ENCODE measurements at places on chromosomes 6 and 20. TPM values are rescaled to one million over a fixed set of nuclear protein-coding genes. Genes with fewer than 3 reads are reported as not detected.

The RSPH4A gene
- 1.2 TPM for total RNA-seq

The PRDM13 gene
- total RNA-seq, result not detected

The UQCC2 gene
- 22.4 TPM for total RNA-seq

The DYNLT1 gene
- 79.5 TPM for total RNA-seq

The SLPI gene
- 32.0 TPM for total RNA-seq

The DNAH8 gene
- total RNA-seq, result 0.13 TPM

The SSTR4 gene
- not detected for total RNA-seq

DNA sequence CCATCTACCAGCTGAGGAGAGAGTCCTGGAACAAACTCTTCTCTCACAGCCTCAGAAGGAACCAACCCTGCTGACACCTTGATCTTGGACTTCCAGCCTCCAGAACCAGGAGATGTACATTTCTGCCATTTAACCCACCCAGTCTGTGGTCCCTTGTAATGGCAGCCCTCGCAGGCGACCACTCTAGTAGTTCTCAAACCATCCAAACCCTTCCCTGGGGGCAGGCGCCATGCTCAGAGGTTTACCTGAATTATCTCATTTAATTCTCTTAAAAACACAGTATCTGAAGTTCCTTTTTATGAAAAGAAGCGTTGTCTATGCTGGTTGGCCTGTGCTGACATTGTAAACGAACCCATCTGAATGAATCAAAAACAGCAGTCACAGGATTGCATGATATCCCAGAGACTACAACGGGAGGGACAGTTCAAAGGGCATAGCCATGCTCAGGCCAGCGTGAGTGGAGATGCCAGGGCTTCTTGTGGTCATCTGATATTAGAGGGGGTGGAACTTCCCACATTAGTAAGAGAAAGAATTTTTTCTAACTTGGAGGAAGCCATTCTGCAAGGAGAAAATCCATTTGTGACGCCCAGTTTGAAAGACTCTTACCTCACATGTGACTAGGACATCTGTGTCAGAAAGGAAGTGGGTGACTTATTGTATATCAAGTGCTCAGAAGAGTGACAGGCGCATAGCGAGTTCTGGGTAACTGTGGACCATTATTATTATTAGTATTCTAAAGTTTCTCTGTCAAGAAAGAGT lies 17.2 kb upstream of the TAGAP start:
- no peak for DNase-seq

GRCh38 chr6:148461986-148462577 lies 119.4 kb downstream of the SASH1 start:
- DNase-seq, result no peak

DNA sequence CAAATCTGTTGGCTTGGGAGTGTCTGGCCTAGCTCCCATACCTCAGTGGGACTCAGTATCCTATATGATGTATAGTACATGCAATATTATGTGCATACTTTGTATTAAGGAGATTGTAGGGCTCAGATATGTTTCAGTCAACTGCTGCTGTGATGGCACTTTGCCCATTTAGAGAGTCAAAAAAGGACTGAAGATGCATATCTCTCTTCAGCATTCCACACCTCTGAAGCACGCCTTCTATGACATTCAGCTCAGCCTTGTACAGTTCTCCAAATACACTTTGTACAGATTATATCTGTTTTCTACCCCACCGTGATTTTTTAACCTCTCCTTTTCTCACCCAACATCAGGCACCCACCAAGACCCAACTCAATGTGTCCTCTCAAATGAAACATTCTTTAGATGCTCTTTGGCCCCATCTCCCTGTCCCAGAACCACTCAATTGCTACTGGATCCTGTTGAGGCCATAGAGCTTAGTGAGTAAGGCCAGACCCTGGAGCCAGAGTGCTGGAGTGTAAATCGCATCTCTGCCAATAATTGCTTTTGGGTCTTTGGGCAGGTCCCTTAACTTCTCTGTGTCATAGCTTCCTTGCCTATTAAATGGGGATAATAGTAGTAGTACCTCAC lies 15.6 kb downstream of the ENPP1 start:
- DNase-seq, result no peak

DNA sequence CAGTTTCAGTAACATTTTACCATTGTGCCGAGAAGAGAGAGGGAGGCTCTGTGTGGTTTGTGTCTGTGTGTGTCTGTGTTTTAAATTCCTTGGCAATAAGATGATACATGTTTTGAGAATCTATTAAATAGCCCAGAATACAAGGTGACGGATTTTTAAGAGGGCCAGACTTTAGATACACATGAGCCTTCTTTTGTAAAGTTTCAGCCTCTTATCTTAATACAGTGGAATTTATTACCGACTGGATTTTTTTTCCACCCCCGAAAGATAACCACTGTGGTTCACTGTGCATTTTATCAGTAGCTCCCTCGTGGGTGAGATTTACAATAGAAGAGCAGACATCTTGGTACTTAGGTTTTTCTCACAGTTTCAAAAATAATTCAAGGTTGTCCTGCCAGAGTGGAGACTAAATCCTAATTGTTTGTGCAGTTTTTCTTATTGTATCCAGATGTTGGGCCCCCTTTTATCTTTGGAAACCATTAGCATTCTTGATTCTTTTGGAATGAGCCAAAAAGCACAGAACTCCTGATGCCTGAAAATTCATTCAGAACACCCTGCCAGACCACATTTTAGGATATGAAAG lies 49.9 kb downstream of the STK4 start:
- DNase-seq, result no peak

- DNase-seq, result peak; percentile 25
Measured at GRCh38 chr20:4060856-4061695, 45.7 kb upstream of the RNF24 start.

DNA sequence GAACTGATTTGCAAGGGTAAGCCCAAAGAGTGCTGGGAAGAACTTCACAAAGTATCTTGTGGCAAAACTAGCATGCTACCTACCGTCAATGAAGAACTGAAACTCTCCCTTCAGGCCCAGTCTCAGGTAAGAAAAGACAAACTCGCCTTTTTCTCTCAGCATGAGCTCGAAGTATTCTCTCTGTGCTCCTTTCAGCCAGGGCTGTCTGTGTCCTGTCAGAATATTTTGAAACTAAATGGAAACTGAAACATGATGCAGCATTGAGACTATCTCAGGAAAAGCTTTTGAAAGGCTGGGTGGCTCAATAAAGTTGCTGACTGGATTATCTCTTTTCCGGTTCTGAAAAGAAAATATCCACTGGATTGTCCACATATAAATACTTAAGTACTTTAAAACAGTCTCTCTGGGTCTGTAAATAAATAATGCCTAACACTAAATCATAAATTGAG lies 696 bp downstream of the CALHM5 start:
- DNase-seq, result no peak

DNA sequence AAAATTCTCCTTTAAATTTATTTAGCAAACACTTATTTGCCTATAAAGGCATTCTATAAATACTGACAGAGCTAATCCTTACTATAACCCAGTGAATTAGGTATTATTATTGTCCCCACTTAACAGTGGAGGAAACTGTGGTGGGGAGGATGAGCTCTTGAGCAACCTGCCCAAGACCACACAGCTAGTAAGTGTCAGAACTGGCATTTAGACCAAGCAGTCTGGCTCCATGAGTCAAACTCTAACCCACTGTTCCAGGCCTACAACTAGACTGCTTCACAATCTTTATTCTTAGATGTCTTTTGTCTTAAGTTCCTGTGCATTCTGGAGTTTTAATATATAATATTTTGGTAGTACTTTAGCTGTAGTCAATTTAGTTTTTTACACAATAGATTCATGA lies 530.8 kb downstream of the BCKDHB start:
- no peak for DNase-seq

GRCh38 chr20:54481442-54481841 lies 6.0 kb downstream of the DOK5 start:
- DNase-seq, result no peak

DNA sequence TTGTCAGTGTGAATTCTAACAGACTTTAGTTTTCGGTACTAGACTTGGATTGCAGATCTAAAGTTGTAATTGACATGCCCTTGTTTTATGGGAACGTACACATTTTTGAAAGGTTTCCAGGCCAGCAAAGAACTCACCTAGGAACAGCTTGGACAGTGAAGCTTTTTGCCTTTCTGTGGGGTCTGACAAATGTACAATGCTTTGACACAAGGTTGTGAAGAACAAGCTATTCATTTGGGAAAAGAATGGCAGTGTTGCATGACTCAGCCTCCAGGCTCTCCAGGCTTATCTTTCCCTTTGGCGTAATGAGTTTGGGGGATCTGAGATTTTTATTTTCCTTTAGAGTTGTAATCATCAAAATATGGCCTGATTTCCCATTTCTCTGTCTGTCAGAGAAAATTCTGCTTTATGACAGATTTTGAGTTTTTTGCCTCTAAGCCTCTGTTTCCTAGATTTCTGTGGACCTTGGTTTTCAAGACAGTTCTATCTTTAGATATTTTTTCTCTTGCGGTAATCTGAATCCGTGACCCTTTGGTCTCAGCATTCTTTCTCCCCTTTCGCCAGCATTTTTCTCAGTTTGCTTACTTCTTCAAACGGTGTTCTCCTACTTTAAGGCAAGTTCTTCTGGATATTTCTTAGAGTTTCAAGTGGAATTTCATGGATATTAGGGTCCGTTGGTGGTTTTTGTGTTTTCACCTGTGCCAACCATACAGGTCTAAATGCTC lies 221.0 kb downstream of the ADGB start:
- DNase-seq, result no peak

DNA sequence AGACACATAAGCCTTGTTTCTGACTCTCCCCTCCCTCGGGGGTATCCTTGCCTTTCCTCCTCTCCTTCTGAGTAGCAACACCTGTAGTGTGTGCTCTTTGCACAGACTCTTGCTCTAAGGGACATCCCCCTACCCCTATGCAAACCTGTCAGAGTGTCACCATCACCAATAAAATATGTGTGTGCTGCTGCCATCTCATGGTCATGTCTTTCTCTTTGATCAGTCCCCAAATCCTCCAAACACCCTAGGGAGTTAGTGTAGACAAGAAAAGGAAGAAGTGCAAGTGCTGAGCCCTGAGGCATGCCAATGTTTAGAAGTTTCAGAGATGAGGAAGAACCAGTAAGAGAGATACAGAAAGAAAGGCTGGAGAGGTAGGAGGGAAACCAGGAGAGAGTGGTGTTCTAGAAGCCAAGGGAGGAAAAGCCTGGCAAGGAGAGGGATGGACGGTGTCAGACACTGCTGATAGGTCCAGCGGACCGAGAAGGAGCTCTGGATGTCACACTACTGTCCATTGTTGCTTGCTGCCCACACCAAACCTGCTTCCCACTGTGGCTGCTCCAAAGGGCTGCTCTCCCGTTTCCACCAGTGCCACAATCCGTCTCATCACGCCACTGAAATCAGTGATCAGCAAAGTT lies 16.4 kb downstream of the TRMT6 start:
- DNase-seq, result no peak

GRCh38 chr6:142361779-142362750 lies 60.3 kb downstream of the ADGRG6 start:
- no peak for DNase-seq

- no peak for DNase-seq
Measured at GRCh38 chr20:32391003-32391402, 32.9 kb downstream of the ASXL1 start.

GRCh38 chr6:99522531-99522930 lies 7.3 kb upstream of the USP45 start:
- DNase-seq, result no peak

DNA sequence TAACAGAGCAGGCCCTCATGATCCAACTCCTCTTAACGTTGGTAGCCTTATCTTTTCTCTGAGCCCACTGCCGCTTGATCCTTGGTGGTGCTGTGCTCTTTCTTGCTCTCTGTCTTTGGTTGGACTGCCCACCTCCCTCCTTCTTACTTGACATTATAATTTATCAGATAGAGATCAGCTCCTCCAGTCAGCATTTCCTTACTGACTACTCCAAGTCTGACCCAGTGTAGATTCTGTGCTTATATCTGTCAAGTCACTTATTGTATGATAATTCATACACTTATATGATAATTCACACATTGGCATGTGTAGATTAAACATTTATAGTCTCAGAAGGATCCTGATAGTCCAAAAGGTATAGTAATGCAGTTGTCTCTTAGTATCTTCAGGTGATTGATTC lies 18.1 kb downstream of the PTPRA start:
- no peak for DNase-seq

GRCh38 chr6:3340358-3340802 lies 81.6 kb downstream of the PSMG4 start:
- DNase-seq, result no peak

DNA sequence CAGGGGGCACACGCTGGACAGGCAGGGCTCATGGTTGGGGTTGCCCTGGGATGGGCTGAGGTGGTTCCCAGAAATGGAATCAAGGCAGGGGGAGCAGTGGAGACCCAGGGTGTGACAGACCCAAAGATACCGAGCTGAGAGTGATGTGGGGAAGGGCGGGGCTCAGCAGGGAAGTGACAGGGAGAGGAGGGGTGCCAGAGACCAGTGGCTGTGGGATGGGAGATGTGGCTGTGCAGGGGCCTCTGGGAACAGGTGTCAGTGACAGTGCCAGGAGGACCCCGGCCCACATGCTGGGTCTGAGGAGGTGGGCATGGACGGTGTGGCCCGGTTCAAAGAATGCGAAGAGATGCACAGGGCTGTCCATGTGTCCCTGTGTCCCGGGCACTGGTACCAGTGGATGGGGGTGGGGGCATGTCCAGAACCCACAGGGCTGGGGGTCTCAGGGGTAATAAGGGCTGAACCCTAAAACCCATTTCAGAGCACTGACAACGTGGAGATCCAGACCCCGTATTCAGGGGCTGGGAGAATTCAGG lies 1.0 kb downstream of the CABLES2 start:
- no peak for DNase-seq

All from thyroid gland (tissue), 4 donors.